ENCODE measurements at places on chromosomes 6 and 20.

DNA sequence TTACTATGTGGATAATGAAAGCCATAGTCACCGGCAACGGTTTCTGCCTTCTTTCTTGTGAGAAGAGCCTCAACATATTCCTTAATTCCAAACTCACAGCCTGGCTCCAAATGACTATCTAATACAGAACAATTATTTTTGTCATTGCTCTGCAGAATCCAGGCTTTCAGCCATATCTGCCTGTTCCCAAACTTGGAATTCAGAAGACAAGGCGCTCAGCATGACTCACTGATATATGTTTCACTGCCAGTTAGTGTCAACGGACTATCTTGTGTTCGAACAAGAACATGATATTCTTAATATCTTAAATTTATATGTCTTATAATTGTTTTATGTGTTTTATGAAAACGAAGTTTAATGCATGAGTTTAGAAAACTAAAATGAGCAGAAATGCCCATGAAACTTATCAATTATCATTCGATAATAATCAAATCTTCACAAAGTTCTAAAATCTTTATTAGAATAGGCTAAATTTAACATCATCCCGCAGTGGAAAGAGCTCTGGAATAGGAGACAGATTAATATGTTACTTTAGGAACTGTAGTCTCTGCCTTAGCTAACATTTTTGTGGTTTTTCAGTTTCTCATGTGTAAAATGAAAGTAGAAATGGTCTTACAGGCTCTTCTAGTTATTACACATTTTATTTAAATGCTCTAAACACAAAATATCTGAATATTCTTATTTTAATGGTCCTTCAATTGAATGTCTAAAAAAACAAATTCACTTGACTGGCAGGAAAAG is 669.3 kb upstream of the GJE1 start:
- no peak for DNase-seq

GRCh38 chr6:7451326-7451725 is 61.7 kb downstream of the RIOK1 start:
- no peak for DNase-seq

GRCh38 chr6:736657-737446 is 43.9 kb upstream of the EXOC2 start:
- no peak for DNase-seq

- no peak for DNase-seq
Observed at GRCh38 chr20:53655625-53656292, 62.1 kb upstream of the ZNF217 start.

DNA sequence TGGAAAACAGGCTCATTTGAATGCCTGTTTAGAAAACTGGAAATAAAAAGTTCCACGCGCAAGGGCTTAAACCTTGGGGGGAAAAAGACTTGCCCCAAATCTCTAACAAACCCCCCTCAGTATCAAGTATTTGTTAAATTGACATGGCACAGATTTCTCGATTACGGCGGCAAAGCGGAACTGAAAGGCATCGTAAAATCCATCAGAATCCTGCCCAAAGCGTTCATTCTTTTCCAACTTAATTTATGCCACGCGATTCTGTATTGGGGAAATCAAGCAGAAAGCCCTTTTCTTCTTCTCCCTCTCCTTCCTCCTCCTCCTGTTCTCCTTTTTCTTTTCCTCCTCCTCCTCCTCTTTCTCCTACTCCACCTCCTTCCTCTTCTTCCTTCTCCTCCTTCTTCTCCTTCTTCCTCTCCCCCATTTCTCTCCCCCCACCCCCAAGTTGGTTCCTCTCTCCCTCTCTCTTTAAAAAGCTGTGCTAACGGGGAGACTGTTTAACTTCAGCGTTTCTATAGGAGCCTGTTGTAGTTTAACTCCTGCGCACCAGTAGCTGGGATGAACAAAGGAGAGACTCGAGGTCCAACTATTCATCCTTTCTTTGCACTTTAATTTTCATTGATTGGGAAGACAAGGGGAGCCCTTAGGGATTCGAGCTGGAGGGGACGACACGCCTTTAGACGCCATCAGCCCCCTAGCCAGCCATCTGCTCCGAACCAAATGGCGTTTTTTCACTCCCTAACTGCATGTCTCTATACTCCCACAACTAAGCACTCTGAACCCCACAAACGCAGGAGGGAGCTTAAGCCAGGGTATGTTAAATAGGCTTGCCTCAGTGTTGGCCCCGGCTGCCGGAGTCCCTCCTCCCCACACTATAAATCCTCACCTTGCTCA is 2.7 kb upstream of the DLL1 start:
- DNase-seq = no peak

DNA sequence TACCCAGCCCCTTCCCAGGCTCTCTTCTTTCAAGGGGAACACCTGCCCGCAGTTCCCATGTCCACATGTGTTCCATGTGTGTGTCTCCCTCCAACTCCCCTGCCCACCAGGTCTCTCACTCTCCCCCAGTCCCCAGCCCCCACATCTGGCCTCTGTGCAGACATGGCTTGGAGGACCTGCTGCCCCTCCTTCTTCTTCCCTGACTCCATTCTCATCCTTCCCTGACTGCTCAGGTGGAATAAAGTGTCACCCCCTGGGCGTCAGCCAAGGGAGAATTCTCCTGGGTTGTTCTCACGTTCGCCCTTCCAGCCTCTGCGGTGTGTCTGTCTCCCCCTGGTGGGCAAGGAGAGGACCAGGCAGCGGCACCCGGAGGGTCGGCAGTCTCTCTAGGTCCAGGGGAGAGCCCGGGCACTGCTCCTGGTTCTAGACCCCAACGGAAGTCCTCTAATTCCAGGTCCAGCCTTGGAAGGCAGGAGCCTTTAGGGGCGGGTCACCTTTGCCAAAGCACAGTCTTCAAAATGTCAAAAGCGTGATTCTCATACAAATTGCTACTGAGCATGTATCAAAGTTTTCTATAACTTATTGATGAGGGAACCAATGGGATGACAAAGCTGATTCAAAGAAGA is 50.5 kb downstream of the EBF4 start:
- DNase-seq = peak; percentile 80

DNA sequence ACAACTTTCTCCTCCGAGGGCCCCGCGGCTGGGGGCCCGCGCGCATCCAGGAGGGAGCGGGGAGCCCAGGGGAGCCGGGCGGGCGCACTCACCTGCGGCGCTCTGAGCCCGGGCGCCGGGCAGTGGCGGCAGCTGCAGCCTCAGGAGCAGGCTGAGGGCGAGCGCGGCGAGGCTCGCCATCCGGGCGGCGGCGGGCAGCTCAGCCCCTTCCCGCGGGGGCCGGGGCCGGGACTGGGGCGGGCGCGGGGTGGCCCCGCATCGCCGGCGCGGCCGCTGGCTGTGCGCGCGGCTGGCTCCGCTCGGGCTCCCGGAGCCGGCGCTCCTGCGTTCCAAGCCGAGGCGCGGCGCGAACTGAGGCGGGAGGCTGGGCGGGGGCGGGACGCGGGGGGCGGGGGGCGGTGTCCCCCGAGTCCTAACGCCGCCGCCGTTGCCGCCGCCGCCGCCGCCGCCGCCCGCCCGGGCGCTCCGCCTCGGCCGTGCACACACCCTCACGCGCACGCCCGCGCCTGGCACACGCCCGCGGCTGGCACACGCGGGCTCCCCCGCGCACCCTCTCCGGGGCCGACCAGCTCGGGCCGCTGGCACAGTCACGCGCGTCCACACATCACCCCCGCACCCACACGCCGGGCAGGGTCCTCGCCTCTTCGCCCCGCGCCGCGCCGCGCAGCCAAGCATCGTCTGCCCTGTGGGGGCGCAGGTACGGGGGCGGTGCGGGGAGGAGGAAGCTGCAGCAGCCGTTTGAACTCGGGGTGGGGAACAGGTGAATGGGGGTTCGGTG is at the start of gene PTPRT:
TSS of gene PTPRT (minus strand) at position 353 of the 778 bp plus-strand sequence. CDS start at position 180, 173 bp downstream.
- no peak for DNase-seq

GRCh38 chr20:38603286-38603685 is 1.7 kb downstream of the ARHGAP40 start:
- DNase-seq = no peak

DNA sequence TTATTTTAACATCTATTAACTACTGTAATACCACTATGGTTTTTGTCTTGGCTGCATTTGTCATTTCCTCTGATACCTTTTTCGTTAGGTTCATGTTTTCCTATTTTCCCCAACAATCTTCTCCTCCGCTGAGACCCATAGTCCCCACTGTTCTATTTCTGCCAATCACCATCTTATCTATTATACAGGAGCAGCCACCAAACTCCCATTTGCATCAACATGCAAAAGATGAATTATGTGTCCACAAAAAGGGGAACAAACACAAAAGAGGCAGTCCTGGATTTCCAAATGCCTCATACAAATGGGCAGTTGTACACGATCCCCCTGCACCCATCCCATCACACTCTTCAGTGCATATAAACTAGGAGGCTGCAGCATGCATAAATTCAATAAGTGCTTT is 121.7 kb upstream of the MYLIP start:
- no peak for DNase-seq

DNA sequence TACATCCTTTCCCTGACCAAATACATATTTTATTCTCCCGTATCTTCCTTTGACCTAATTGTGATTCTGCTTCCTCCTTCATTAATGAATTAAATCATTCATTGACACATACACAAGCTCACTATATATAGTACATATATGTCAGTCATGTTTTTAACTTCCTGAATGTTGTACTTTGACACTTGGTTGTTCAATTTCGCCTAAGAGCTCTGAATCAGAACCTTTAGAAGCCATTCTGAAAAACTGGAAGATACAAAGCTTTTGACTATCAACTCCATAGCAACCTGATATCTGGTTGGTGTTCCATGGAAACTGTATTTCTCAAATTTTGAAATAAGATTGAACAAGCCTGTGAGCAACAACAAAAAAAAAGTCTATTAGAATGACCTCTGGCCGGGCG is 27.3 kb upstream of the HFE start:
- DNase-seq = no peak

DNA sequence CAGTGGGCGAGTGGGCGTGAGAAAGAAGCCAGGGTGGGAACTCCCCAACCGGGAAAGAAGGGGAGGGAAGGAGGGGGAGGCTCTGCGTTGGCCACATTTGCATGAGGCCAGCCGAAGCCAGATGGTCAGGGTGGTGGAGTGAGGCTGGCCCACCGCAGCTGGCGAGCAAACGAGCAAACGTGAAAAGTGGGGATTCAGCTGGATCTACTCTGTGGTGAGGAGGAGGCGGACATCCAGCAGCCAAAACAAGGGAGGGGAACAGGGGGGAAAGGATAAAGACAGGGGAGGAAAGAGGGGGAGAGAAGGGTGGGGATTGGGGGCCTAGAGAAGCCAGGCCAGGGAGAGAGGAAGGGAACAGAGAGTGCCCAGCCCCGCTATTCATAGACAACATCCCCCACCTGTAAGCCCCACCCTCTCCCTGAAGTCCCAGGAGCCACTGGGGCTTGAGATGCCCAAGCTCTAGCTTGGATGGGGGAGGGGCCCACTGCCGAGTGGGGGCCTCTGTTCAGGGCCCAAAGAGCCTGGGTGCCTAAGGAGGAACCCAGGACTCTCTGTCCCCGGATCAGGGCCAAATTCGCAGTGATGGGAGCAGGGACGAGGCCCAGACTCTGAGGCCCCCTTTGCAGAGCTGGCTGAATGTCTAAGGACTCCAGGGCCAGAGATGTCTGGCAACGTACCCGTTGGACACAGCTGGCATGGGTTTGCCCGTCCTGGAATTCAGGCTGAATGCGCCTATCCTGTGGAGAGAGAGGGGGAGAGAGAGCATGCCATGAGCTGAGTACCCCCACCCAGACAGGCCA is 45.1 kb downstream of the CPNE5 start:
- DNase-seq = no peak

- no peak for DNase-seq
Observed at GRCh38 chr6:145863988-145864616, 49.5 kb upstream of the FBXO30 start.

DNA sequence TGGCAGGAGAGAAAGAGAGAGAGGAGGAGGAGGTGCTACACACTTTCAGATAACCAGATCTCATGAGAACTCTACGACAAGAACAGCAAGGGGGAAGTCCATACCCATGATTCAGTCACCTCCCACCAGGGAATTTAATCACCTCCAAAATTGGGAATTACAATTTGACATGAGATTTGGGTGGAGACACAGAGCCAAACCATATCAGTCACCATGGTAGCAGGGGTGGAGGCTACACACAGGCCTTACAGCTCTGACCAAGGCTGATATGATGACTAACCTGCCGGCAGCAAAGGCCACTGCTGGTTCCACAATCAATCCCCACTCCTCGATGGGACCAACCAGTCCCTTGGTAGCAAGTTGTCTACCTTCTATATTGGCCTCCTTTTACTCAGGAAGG is 13.6 kb upstream of the RBM24 start:
- DNase-seq = no peak

- DNase-seq = peak; percentile 72
Observed at GRCh38 chr6:33744001-33744848, 2.5 kb downstream of the IP6K3 start.

DNA sequence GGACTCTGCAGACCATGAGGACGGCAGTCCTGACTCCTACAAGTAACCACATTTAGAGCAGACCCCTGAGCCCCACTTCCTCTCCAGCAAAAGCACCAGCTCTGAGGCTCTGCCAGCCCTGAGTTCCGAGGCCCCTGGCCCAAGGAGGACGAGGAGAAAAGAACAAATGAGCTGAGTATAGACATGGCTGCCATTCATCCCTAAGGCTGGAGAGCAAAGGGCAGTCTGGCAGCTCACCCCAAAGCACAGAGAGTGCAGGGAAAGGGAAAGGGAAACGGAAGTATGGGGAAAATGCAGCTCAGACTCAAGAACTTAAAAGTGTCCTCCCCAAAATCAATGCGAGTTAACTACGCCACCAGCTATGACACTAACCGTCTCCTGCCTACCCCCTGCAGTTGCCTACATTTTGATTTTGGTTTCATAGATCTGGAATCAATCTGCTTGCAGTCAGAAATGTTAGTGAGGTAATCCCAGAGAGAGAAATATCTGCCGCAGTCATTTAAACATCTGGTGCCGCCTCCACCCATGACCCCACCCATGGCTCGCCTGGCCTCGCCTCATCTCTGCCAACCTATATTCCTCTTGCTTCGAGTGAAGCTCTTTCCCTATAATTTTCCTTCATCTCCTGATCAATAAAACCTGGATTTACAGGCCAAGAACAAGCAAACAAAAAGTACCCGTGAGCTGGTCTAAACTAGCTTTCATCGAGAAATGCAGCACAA is 49.6 kb upstream of the AFDN start:
- DNase-seq = no peak

DNA sequence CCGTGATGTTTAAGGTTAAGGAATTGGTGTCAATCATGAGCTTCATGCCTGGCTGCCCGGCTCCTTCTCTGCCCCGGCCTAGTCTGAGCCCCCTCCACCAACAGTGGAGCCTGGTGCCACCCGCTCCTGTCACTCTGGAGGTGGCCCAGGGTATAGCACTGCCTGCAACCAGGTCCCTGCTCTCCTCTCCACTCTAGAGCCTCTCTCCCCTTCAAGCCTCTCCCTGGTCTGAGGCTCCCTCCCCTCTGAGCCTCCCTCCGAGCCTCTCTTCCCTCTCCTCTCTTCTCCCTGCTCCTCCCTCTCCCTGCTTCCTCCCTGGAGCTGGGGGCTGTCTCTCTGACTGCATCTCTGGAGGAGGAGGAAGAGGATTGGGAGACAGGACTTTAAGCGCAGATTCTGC is 31.3 kb upstream of the MRGBP start:
- no peak for DNase-seq

GRCh38 chr6:7446619-7447325 is 57.2 kb downstream of the RIOK1 start:
- no peak for DNase-seq

GRCh38 chr6:69948479-69949114 is 82.2 kb downstream of the COL19A1 start:
- DNase-seq = no peak

GRCh38 chr6:16318538-16318937 is 80.2 kb downstream of the GMPR start:
- peak; percentile 6 for DNase-seq

Data from CD4-positive, alpha-beta T cell treated with Interleukin-6 at 100 ng/mL for 8 hours (primary cell).